ENCODE measurements at places on chromosomes 12 and 14. TPM values are rescaled to one million over a fixed set of nuclear protein-coding genes. Genes with fewer than 3 reads are reported as not detected.
A peak's percentile ranks its signal among the peaks of the same experiment; 100 is the strongest.

The NUBPL gene
- total RNA-seq, result 10.8 TPM

The TPH2 gene
- total RNA-seq, result 0.90 TPM

The LAG3 gene
- 0.21 TPM for total RNA-seq

The GUCY2C gene
- not detected for total RNA-seq

The GPRC5A gene
- total RNA-seq, result 2.2 TPM

The MANSC4 gene
- not detected for total RNA-seq

The GLRX5 gene
- total RNA-seq, result 60.8 TPM

The VPS29 gene
- 57.7 TPM for total RNA-seq

The LPCAT3 gene
- total RNA-seq, result 43.2 TPM

The CLEC7A gene
- total RNA-seq, result 0.27 TPM

The OVCH1 gene
- 0.19 TPM for total RNA-seq

The TMEM179 gene
- total RNA-seq, result 10.5 TPM

The CACNA2D4 gene
- total RNA-seq, result 0.82 TPM

The CHGA gene
- 1.5 TPM for total RNA-seq

The SOAT2 gene
- total RNA-seq, result 1.8 TPM

- no peak for ATAC-seq
Measured at GRCh38 chr14:81408595-81408994, 8.5 kb upstream of the STON2 start.

DNA sequence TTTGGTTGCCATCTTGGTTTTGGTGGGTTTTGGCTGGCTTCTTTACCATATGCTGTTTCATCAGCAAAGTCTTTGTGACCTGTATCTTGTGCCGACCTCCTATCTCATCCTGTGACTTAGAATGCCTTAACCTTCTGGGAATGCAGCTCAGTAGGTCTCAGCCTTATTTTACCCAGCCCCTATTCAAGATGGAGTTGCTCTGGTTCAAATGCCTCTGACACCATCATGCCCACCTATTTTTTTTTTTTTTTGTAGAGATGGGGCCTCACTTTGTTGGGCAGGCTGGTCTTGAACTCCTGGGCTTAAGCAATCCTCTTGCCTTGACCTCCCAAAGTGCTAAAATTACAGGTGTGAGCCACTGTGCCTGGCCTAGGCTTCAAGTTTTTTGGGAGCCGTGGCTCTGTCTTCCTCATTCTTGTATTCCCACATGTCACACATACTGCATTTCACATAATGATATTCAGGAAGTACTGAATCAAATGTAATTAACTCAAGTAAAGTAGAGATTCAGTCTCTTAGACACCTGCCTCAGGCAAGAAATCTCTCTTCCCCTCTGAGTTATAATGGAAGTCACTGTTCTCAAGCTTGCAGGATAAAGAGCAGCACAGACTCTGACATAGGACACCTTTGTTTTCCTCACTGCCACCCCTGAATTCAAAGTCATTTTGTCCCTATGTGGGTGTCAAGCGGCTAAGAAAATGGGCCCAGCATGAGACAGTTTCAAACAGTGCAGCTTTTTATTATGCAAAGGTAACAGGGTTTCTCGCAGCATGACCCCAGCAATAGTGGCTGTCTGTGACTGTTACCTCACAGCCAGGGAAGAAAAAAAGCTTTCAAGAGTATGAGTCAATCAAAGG, 159.0 kb downstream of the PTPN11 start:
- peak; percentile 65 for ATAC-seq

- peak; percentile 22 for ATAC-seq
Measured at GRCh38 chr14:91361233-91361811, 56.3 kb downstream of the CCDC88C start.

DNA sequence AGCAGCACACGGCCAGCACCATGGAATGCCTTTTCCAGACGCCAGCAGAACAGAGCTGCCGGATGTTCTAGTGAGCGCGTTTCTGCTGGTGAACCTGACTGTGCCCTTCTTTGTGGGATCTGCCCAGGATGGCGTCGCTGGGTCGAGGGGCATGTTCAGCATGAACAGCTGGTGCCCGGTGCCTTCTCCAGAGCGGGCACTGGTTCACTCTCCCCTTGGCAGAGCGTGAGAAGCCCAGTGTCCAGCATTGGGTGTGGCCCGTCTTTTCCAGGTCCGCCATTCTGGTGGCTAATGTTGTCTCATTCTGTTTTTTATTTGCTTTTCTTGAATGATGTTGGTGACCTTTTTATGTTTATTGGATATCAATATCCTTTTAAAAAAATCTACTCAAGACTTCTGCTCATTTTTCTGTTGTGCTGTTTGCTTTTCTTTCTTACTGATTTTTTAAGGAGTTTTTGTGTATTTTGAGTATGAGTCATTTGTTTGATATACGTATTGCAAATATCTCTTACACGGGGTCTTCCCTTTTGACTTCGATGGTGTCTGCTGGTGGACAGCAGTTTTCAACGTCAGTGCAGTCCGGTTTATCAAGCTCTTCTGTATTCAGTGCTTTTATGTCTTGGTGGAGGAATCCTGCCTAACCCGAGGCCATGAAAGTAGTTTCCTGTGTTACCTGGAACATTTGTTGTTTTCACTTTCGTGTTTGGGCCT, 74.3 kb downstream of the ADGRD1 start:
- no peak for ATAC-seq

- ATAC-seq, result peak; percentile 56
Measured at GRCh38 chr14:34297786-34298520, 164.1 kb downstream of the SPTSSA start.

- no peak for ATAC-seq
Measured at GRCh38 chr14:58398895-58399294, 3.2 kb downstream of the TOMM20L start.

- ATAC-seq, result no peak
Measured at GRCh38 chr14:87805315-87805723, 187.7 kb downstream of the GALC start.

GRCh38 chr14:65502676-65503124, 90.2 kb downstream of the FUT8 start:
- ATAC-seq, result no peak

GRCh38 chr12:50862316-50862715, 19.6 kb downstream of the TMPRSS12 start:
- no peak for ATAC-seq

DNA sequence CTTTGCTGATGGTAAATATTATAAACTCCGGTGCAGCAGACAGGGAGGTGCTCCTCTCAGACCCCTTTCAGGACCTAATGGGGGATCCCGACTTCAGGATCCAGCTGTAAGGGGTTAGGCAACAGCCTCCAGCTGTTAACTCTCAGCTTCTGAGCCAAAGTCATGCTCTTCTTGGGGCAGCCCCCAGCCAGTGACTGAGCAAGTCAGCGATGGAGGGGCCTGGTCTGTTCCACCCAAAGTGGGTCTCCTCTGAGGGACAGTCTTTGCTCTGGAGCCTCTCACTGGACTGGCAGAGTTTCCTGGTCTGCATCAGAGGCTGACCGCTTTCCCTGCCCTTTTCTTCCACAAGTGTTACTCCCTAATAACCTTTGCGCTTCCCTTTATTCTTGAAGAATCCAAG, 184.2 kb upstream of the DIO3 start:
- ATAC-seq, result no peak

DNA sequence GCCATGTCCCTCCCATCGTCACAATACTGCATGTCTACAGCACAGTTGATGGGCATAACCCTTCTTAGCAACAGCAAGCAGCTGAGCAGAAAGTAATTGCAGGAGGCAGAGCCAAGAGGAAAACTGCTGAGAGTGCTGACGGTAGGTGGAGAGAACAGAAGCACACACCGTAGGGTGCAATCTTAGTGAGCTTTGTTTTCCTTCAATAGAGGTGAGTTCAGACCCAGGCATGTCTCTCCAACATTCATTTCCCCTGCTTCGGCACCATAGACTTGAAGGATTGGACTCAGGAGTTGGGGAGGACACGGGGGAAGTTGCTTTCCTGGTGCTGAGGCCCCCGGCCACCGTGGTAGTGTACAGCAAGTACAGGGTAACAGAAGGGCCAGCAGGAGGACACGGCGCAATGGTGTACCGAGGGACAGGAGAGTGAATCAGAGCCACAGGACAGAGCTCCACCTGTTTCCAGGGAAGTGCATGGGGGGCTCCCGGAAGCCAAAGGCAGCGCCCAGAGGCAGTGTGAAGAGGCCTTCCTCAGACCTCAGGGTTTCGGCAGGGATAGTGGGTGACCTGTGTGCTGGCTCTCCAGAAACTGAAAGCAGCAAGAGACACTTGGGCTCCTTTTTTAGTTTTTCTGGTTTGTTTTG, 36.3 kb upstream of the SINHCAF start:
- ATAC-seq, result peak; percentile 82

- ATAC-seq, result no peak
Measured at GRCh38 chr12:132053338-132054330, 90.5 kb downstream of the DDX51 start.

- ATAC-seq, result no peak
Measured at GRCh38 chr12:122491991-122492390, 8.7 kb downstream of the ZCCHC8 start.

- ATAC-seq, result no peak
Measured at GRCh38 chr14:91152499-91152898, 38.6 kb downstream of the DGLUCY start.

GRCh38 chr12:110744601-110745264, 2.0 kb upstream of the PPP1CC start:
- ATAC-seq, result no peak

DNA sequence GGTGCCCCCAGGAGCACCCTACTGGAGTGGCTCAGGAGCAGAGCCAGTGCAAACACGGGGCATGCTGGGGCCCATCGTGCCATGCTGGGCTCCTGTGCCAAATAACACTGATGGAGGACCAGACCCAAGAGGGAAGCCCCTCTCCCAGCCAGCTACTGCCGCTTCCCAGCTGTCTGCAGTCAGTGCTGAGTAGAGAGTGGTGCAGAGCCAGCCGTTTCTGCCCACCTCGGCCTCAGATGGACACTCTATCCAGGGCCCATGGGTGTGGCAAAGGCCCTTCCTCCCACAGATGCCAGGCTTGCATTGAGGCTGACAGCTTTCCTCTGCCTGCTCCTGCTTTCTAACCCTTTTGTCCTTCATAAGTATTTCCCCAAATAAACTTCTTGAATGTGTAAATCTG, 13.2 kb downstream of the CLBA1 start:
- ATAC-seq, result no peak
